ENCODE measurements at places on chromosomes 1 and 21. TPM values are rescaled to one million over a fixed set of nuclear protein-coding genes. Genes with fewer than 3 reads are reported as not detected.

MANEAL gene
- 3.1 TPM for total RNA-seq

MIXL1 gene
- not detected for total RNA-seq

TBX15 gene
- total RNA-seq = 0.32 TPM

C4BPB gene
- 1.0 TPM for total RNA-seq

DNA sequence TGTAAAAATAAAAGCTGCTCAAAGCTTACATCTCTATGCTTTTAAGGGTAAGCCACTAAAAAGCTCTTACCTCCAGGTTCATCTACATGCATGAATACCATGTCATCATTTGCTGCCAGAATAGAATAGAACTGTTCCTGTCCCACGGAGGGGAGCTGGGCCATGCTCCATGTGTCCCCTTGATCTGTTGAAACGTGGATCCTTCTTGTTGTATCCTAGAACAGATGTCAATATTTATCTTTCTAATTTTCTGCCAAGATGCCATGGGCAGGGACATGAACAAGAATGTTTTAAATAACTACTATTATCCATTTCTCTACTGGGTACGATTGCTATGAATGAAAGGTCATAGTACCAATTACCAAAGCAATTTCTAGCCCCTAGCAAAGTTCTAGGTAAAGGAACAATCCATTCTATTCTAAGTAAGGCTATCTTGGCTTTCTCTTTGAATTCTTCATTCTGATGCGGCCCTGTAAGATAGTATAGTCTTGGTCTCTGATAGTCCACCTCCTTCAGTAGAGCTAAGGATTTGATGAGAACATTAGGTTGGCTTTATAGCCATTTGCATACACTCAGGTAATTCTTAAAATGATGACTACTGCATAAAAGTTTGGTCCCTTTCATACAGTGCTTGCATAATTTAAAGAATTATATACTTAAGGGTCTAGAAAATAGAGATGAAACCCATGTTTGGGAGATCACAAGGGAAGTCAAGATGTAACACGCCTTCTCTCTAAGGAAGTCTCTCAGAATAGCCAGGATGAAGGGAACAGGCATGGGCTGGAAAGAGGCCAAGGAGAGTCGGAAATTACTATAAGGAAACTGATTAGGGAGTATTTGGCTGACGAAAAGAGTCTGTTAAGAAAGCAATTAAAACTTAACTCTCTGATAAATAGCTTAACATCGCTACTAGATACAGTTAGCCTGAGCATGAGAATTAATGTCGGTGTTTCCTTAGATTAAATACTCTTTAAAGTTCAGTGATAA is 35.4 kb upstream of the MYBPHL start:
- H3K27ac ChIP-seq = no peak overlapping the region
- H3K4me3 ChIP-seq = no peak overlapping the region
- peaks cover 9% of the 10 kb centered on the region for H3K36me3 ChIP-seq

DNA sequence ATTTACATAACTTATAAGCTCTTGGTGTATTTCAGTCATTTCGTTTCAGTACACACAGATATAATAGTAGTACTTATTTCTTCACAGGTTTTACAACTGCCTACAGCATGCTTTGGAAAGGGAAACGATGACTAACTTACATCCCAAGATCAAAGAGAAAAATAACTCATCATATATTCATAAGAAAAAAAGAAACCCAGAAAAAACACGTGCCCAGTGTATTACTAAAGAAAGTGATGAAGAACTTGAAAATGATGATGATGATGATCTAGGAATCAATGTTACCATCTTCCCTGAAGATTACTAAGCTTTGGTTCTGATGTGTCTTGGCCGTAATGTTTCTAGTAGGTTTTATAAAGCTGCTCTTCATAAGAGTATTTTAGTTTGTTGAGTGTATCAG is 30.9 kb downstream of the TYW3 start:
- no peak overlapping the region for H3K27ac ChIP-seq
- no peak overlapping the region for H3K4me3 ChIP-seq
- no peaks in the 10 kb centered on the region for H3K4me1 ChIP-seq
- H3K27me3 ChIP-seq = no peaks in the 10 kb centered on the region

DNA sequence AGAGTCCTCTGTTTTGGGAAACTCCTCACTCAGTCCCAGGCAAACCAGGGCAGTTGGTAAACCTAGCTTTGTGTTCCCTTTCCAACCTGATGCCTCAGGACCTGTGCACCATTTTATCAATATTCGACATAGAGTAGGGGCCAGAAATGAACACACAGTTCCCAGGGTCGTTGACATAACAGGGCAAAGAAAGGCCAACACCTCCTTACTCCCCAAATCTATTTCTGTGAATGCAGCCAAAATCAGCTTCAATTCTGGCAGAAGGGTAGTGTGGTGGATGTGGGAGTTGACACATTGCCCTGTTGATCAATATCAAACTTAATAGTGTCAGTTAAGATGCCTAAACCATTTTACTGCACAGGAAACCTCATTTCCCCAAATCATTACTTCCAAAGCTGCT is 104.6 kb upstream of the SPATA6 start:
- H3K27me3 ChIP-seq = no peaks in the 10 kb centered on the region
- no peak overlapping the region for H3K27ac ChIP-seq
- H3K4me1 ChIP-seq = no peaks in the 10 kb centered on the region
- DNase-seq = no peak
- no peak overlapping the region for H3K4me3 ChIP-seq
- H3K36me3 ChIP-seq = no peaks in the 10 kb centered on the region

DNA sequence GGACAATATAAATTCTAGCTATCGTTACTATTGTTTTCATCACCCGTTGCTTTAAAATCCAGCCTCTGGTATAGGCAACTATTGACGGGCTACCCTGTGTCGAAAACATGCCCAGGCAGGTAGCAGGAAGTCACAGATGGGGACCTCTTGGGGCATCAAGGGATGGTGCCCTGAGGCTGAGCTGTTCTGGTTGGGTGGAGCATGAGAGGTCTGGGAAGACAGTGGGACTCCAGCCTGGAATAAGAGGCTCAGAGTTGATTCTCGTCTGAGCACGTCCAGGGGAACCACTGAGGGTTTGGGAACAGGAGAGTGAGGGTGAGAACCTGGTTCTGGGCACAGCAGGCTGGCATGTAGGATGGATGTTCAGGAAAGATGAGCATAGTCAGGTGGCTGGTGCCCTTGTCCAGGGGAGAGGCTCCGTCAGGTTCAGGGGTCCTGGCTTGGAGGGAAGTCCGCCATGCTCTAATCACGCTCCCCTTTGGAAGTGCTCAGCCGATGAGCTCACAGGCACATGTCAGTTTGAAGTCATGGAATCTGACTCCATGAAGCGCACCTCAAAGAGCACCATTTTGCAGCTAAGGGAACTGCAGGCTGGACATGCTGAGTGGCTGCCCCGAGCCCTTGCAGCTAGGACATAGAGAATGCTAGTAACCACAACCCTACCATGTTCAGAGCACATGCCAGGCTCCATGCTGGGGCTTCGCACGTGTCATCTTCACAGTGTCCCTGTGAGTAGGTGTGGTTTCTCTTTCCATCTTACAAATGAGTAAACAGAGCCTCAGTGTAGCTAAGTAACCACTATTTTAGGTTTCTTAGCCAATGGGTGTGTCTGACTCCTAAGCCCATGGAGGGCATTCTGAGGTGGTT is 21.0 kb downstream of the PCSK9 start:
- no peak overlapping the region for H3K4me3 ChIP-seq
- H3K36me3 ChIP-seq = no peaks in the 10 kb centered on the region
- H3K27ac ChIP-seq = no peak overlapping the region
- no peaks in the 10 kb centered on the region for H3K27me3 ChIP-seq
- H3K4me1 ChIP-seq = no peaks in the 10 kb centered on the region
- DNase-seq = no peak
